ENCODE measurements at places on chromosomes 13 and 19. TPM values are rescaled to one million over a fixed set of nuclear protein-coding genes. Genes with fewer than 3 reads are reported as not detected.

GRCh38 chr19:709965-710571, 1.3 kb downstream of the PALM start:
- no peak for DNase-seq

The CD177 gene
- not detected for total RNA-seq

The ERICH4 gene
- total RNA-seq, result not detected

The PAF1 gene
- 58.2 TPM for total RNA-seq

DNA sequence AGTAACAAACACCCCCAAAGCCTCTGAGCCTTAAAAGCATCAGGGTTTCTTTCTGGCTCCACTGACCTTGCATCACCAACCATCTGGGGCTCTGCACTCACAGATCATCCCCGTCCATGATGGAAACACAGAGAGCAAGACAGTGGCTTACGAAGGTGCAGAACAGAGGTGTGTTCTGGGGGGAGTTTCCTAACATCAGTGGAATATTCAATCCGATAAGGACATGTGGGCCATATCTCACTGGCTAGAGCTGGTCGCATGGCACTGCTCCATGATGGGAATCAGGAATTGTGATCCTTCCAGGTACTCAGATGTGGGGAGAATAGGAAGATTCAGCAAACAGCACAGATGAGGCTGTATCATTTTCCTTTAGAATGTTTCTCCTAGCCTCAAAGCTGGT, 457.2 kb downstream of the IRS2 start:
- no peak for DNase-seq

DNA sequence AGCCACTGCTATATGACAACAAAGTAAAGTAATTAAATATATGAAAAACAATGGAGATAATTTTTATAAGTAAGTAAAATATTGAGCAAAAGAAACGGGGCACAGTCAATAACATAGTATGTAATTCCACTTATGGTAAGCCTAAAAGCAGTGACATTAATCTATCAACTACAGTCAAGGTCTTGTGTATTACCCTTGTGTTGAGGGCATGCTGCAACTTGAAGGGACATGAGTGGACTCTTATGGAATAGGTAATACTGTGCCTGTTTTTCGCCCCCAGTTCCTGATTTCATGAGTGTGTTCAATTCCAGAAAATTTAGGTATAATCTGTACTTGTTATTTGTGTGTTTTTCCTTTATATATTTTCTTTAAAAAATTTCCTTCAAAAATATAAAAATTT, 201.3 kb upstream of the SLITRK6 start:
- no peak for DNase-seq

GRCh38 chr13:95536632-95537241, 15.8 kb upstream of the CLDN10 start:
- no peak for DNase-seq

The C2CD4C gene
- 0.54 TPM for total RNA-seq

DNA sequence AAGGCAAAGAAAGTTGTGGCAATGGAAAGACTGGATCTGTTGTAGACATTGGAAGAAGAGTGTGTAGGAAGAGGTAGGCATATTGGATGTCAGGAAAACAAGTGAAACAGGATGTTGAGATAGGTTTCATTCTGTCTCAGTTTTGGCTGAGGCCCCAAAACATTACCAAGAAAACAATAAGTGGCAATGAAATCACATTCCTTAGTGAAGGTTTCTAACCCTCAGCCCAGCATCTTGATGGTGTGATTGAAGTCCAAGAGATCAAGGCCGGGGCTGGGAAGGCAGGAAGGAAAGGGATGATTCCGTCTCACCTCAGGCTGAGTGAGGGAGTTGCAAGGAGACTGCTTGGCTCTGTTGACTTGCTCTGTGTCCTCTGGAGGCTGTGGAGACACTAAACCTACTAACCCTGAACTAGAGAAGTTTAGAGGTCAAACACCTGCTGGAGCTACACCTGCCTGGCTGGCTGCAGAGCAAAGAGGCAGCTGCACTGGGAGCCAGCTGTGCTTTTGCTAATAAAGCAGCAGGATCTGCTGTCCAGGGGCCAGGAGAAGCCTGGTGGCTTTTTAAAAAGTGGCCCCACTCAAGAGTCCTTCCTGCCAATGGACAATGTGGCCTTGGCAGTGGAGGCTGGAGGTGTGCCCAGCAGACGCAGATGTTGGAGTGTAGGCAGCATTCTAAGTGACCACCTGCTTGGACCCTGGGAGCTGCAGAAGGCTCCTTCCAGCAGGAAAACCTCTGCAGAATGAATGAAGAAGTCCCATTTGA, 53.6 kb downstream of the DGKH start:
- no peak for DNase-seq

The ZNF714 gene
- 19.0 TPM for total RNA-seq

- no peak for DNase-seq
Observed at GRCh38 chr19:2668175-2668763, 34.2 kb downstream of the GNG7 start.

GRCh38 chr19:30062907-30063649, 121.0 kb downstream of the URI1 start:
- no peak for DNase-seq

GRCh38 chr13:80584785-80585184, 243.9 kb upstream of the SPRY2 start:
- DNase-seq, result no peak
